ENCODE measurements at places on chromosomes 1 and 21.

DNA sequence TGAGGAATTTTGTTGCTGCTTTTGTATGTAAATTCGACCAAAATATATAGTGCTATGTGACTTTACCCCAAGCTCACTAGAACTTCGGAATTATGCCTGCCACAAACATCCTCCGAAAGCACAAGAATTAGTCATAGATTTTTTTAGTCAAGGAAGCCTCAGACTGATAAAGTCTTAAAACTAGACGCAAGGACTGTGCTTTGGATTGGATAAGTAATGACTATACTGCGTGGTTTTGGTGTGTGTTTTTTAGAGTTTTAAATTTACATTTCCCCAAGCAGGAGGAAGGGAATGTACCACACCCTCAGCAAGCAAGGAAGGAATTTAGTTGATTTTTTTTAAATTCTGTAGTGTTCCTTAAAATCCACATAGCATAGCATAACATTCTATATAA is 10.3 kb downstream of the WLS start:
- DNase-seq = no peak

GRCh38 chr1:190597294-190597693 is 119.6 kb upstream of the BRINP3 start:
- DNase-seq = no peak

DNA sequence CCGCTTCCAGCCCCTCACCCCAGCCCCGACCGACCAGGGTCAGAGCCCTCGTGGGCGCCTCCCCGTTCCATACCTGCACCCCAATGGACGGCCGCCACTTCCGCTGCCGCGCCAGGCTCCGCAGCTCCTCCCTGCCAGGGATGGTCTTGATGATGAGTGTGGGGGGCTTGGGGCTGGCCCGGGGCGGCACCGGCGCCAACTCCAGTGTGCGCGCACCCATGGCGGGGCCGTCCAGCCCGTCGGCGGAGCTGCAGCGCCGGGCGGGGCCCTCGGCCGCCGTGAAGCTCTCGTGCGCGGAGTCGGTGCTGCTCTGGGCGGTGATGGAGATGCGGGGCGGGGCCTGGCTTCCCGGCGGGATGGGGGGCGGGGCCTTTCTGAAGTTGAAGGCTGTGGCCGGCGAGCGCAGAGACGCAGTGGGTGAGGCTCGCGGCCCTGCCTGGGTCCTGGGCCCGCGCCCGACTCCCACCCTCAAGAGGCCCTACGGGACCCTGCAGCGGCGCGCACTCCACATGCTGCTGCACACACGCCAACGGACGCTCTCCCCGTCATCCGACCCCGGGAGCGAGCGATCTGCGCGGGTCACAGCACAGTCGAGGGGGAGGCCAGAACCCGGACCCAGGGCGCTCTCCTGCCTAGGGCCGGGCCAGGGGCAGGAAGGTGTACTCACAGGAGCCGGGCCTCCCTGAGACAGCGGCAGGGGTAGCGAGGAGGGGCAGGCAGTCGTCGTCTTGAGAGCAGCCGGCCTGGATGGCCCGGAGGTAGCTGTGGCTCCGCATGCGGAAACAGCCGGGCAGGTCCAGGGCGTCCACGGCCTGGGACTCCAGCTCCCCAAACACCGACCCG is 26.1 kb upstream of the SMIM12 start:
- DNase-seq = peak; percentile 83

- no peak for DNase-seq
Observed at GRCh38 chr1:66623812-66624211, 89.9 kb downstream of the SGIP1 start.

GRCh38 chr1:167322483-167322882 is 101.8 kb downstream of the POU2F1 start:
- no peak for DNase-seq

GRCh38 chr1:160624464-160624863 is 22.4 kb downstream of the SLAMF1 start:
- DNase-seq = no peak

GRCh38 chr21:35178827-35179226 is 129.7 kb upstream of the RUNX1 start:
- DNase-seq = no peak

GRCh38 chr1:214898718-214899117 is 183.8 kb upstream of the KCNK2 start:
- no peak for DNase-seq

DNA sequence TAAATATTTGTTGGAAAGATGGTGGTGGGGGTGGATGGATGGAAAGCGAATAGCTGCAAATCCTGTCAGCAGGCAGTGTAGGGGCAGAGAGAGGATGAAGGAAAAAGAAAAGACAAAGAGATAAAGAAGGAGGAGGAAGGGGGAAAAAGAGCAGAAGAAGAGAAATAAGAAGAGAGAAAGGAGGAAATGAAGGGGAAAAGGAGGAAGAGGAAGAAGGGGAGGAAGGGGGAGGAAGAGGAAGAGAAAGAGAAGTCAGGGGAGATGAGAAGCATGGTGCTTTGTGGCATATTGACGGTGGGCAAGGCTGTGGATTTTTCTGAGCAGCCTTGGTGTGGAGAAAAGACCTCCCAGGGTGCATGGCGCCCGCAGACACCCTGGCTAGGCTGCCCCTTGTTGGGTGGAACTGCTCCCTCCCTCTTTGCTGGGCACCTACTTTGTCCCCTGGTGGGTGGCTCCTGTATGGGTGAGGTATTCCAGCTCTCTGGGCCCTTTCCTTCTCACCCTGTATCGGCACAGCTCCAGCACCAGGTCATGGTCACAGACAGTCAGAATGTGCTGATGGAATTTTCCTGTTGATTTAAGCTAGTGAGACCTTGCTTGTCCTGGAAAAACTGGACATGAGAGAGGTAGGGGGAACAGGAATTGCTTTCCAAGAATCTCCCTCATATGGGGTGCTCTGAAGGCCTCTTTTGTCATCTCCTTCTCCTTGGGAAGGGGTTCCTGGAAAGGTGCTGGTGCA is 45.7 kb upstream of the TLR5 start:
- DNase-seq = no peak

- DNase-seq = no peak
Observed at GRCh38 chr21:22201126-22201525, 1202.9 kb downstream of the NCAM2 start.

DNA sequence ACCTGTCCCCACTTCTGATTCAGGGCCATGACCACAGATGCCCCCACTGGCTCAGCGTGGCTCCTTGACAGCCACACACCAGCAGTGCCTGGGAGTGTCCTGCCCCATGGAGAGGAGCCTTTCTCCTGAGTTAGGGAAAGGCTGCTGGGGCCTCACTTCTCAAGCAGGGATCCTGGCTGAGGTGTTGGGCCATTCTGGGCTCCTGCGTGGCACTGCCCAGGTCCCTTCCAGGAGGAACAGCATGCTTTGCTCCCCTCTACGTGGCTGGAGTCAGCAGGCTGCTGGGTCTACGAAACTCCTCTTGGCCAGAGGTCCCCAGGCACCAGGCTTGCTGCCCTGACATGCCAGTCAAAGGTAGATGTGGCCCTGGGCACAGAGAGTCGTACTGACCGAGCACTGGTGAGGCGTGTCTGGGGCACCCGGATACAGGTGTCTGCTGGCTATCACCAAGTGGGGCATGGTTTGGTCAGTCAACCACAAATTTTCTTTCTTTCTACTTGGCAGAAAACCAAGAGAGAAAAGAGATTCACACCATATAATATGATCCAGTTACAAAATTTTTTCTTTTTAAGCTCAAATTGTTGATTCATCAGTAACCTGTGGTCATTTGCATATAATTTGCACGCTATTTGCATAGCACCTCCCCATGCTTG is 4.1 kb downstream of the ADORA1 start:
- no peak for DNase-seq

DNA sequence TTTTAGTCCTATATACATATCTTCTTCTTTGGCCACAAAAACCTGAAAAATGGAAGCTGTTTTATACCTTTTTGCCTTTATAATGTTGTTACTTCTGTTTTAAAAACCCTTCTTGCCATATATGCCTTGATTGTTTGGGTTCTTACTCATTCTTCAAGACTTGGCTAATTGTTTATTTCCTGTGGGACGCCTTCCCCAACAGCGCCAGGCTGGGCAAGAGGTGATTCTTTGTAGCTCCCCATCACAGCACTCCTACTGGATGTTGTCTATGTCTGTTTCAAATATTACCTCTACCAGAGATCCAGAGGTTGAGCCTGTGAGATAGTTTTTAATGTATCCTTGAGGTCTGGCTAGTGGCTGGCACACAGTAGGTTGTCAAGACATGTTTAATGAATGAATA is 73.2 kb upstream of the CYP2J2 start:
- DNase-seq = no peak

GRCh38 chr1:181014477-181015250 is 8.0 kb downstream of the STX6 start:
- DNase-seq = peak; percentile 27

DNA sequence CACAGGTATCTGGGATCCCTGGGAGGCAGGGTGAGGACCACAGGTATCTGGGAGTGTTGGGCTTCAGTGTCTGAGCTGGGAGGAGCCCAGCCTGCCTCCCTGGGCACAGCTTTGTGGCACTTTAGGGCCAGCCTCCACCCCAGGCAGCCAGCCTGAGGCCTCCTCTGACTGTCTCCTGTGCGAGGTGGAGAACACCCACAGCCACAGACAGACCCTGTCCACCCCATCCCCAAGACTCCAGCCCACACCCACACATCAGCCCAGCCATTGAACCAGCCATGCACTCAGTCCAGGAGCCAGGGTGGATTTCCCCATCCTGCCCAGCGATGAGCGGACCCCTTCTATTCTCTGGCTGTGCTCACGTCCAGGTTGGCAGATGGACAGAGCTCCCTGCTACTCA is 21.8 kb upstream of the TNFRSF1B start:
- no peak for DNase-seq

GRCh38 chr1:216331211-216331610 is 92.0 kb downstream of the USH2A start:
- DNase-seq = no peak

- peak; percentile 24 for DNase-seq
Observed at GRCh38 chr1:108082738-108083562, 117.2 kb downstream of the SLC25A24 start.

DNA sequence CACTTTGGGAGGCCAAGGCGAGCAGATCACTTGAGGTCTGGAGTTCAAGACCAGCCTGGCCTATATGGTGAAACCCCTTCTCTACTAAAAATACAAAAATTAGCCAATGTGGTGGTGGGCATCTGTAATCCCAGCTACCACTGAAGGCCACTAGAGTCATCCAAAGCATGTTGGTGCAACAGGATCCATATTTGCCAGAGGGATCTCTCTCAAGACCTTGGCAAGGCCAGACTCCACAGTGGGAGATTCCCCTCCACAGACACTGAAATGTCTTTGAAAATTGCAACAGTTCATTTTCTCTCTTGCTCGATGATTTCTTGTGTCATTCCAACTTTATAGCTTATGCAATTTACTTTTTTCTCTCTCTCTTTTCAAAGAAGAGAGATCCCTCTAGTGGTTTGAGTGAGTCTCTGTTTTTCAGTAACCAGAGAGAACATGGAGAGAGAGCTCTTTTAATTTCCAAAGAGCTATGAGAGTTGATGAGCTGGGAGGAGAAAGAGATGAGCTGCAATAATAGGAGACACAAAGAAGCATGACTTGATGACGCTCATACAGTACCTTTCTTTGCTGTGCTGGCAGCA is 176.8 kb upstream of the USP25 start:
- DNase-seq = no peak

- no peak for DNase-seq
Observed at GRCh38 chr1:4627353-4627752, 27.1 kb upstream of the AJAP1 start.

GRCh38 chr1:198906739-198907422 is 268.0 kb downstream of the PTPRC start:
- DNase-seq = no peak

GRCh38 chr21:44419679-44420078 is 35.6 kb upstream of the LRRC3 start:
- DNase-seq = no peak

DNA sequence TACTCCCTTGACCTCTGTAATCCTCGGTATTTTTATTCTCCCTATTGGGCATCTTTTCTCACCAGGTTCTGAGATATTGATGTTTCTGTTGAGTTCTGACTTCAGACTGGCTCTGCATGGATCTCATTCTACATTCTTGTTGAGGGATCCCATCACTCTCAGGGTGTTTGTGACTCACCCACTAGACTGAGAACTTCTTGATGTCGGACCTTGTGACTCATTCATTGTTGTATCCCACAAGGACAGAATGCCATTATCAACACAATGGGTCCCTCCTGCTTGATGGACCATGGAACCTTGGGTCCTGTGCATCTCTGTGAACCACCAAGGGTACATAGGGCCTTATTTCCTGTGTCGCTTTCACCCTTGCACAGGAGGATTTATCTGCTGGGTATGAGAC is 174.1 kb downstream of the PBX1 start:
- no peak for DNase-seq

GRCh38 chr1:24857507-24858133 is 72.5 kb downstream of the RUNX3 start:
- no peak for DNase-seq

- peak; percentile 12 for DNase-seq
Observed at GRCh38 chr1:28893403-28894102, 20.8 kb upstream of the EPB41 start.

DNA sequence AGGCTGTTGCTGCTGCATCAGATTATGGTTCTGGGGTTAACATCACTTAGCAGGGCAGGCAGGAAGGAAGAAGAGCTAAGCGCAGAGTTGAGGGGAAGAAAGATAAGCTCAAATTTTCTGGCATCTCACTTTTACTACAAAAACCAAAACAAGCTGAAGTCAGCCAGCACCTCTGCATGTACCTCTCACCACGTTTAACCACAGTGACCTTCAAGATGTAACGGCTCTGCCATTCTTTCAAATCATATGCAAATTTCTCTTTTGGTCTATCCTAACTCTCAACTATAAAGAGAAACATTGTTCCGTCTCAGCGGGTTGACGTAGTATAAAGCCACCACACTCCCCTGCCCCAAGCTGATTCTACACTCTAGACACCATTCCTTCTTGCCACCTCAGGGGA is 154.4 kb downstream of the OMA1 start:
- no peak for DNase-seq

DNA sequence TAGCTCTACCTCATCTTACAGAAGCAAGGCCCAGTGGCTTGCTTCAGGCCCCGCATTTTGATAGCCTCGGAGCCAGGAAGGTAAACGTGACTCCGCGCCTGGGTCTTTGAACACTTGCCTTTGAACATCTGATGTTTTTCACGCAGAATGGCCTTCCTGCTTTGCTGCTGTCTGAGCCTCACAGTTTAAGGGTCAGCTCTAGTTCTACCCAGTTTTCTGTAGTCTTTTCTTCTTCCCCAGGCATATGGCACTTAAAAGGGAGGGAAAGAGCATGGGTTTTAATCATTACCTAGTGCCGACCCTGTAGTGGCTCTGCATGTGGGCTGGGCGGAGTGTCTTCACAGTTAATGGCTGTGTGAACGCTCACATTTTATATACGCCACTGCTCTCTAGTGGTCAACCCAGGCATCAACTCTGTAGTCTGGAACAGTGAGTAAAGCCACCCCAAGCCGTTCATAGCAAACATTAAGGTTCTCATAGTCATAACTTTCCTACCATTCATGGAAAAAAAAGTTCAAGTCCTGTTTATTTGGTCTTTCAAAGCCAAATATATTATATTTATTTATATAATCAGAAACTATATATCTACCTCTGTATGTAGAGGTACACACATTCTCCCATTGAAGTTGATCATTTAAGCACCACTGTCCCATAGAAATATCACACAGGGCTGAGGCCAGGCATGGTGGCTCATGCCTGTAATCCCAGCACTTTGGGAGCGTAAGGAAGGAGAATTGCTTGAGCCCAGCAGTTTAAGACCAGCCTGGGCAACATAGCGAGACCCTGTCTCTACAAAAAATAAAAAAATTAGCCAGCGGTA is 78.1 kb downstream of the IER5 start:
- DNase-seq = peak; percentile 75

- no peak for DNase-seq
Observed at GRCh38 chr21:26637201-26637745, 64.2 kb upstream of the CYYR1 start.

- no peak for DNase-seq
Observed at GRCh38 chr1:11071463-11072215, 11.8 kb upstream of the SRM start.
